ENCODE measurements at places on chromosomes 1 and 21.

GRCh38 chr1:203101813-203102634 lies 16.2 kb upstream of the MYOG start:
- no peak for DNase-seq

- DNase-seq = no peak
Observed at GRCh38 chr1:21154717-21155116, 22.0 kb downstream of the EIF4G3 start.

DNA sequence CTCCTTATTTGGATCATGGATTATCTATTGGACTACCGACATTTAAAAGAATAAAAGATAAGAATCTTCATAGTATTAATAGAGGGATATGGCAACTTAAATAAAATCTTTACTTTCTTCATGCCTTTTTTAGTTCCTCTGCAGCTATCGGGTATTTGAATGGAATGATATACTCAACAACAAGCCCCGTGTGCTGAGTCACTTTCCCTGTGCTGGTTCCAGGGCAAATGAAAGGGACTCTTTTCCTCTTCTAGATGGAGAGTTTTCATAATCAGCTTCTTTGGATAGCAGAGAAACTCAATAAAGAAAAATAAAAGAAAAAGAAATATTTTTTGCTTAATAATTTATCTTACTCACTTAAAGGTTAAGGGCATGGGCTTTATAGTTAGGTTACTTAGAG lies 213.7 kb downstream of the LRRC40 start:
- no peak for DNase-seq

DNA sequence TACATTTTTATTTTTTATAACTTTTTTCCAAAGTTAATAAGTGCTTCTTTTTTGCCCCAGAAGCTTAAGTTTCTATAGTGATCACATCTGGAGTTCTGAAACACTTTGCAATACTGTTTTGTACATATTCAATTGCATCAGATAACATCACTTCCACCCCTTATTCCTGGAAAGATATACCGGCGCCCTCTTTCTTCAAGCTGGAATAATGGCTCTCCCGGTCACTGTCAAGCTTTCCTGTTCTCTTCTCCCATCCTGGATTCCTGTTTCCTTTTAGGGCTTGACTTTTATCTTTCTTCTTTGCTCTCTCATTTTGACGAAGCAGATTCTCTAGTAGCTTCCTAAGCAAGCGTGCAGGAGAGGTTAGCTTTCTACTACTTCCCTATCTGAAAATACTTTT lies 1866.8 kb downstream of the MRPL39 start:
- no peak for DNase-seq

- DNase-seq = no peak
Observed at GRCh38 chr1:162136760-162137159, 67.3 kb downstream of the NOS1AP start.

DNA sequence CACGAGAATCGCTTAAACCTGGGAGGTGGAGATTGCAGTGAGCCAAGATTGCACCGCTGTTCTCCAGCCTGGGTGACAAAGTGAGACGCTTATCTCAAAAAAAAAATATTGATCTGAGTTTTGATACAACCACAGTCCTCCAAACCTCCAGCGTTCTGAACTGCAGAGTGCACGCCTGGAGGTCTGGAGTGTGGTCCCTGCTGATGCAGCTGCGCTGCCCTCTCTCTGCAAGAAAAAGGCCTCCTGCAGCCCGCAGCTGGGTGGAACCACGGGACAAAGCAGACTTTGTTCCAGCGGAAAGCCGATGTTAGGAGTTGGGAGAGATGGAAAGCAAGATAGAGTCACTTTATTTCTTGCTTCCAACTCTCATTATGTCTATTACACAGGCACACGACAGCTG lies 144.9 kb upstream of the SOD1 start:
- DNase-seq = no peak

DNA sequence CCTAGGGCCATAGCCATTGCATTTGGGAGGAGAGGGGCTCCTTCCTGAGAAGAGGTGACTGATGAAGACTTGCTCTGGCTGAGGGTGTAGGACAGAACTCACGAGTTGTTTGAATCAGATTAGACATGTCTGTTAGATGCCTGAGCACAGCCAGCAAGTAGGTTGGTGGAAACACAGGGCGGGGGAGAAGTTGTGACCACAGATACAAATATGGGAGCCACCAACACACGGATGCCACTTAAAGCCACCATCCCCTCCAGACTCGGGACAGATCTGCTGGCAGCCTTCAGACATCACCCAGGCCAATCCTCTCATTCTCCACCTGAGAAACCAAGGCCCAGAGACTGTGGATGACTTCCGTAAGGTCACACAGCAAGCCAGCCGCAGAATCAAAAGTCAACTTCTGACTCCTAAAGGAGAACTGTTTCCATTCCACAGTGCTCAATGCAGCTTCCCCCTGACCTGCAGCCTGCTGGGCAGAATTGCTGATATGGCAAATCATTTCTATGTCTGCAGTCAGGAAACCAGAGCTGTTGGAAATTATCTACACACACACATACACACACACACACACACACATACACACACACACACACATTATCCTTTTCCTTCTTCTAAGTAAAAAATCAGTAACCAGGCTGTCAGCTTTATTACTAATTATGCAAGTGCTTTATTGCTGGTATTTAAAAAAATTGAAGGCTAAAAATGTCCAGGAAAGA lies 176.4 kb upstream of the KLHDC7A start:
- no peak for DNase-seq

Measured in stimulated activated CD4-positive, alpha-beta T cell treated with anti-CD3 and anti-CD28 coated beads, TNF-alpha, amount 100 ng/mL, for 4 hours (primary cell).